Central memory CD8-positive, alpha-beta T cell (primary cell): ENCODE measurements at places on chromosomes 5 and 9.

GRCh38 chr9:37566716-37567115 is 9.5 kb downstream of the FBXO10 start:
- DNase-seq, result no peak

GRCh38 chr9:31908158-31908890 is 476.1 kb upstream of the ACO1 start:
- DNase-seq, result no peak

- no peak for DNase-seq
Measured at GRCh38 chr9:72256931-72257330, 107.7 kb downstream of the GDA start.

- no peak for DNase-seq
Measured at GRCh38 chr5:16934123-16934522, 2.0 kb downstream of the MYO10 start.

DNA sequence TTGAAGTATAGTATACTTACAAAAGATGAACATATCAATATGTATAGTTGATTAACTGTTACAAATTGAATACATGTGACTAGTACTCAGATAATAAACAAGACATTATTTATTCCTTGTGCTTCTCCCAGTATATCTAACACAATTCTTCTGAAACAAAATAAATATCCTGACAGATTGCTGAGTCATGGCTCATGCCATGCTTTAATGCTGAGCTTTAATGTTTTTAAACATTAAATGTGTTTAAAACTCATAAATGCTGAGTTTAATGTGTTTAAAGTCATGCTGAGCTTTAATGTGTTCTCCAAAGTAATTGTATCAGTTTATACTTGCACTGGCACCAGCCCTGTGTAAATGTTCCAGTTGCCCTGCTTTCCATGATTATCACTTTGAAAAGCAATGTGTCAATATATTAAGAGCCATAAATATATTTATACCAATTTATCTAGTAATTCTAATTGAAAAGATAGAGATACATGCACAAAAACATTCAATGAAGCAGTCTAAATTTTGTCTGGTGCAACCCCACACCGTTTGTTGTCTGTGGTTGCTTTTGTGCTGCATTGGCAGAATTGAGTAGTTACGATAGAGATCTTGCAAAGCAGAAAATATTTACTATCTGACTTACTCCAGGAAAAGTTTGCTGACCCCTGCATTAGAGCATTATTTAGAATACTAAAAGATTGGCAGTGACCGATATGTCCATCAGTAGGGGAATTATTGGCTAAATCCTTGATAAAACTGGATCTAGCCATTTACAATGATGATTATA is 15.7 kb downstream of the KIAA1958 start:
- DNase-seq, result no peak

DNA sequence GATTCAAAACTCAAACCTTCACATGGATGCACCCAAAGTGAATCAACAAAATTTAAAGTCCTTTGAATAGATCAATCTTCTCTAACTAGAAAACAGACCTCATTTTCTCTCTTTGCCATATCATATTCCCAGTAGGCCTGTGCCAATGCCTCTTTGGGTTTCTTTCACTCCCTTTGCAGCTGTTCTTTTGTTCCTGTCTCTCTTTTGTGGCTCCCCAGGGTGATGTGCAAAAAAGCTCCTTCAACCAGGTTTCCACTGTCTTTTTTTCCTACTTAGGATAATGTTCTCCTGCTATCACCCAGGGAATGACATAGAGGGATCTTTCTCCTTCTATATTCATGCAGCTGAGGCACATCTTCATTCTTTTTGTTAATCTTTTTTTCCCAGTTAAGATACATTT is 54.6 kb downstream of the MARCHF3 start:
- DNase-seq, result no peak

DNA sequence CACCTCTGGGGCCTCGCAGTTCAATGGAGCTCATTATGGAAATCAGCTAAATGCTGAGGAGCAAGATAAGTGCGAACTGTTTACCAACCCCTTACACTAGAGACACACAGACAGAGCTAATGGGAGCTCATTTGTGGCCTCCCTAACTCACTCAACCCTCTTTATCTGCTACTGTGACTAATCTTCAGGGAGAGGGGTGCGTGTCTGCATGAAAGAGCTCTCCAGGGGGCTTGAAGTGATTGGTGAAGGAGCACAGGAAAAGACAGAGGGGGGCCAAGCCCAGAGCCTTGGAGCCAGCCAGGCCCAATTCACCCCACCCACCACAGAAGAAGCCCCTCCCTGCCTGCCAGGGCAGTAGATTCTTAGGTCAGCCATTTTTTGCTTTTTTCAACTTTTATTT is 466.8 kb upstream of the BRINP1 start:
- no peak for DNase-seq

- no peak for DNase-seq
Measured at GRCh38 chr5:151406322-151406947, 41.0 kb upstream of the SLC36A1 start.

DNA sequence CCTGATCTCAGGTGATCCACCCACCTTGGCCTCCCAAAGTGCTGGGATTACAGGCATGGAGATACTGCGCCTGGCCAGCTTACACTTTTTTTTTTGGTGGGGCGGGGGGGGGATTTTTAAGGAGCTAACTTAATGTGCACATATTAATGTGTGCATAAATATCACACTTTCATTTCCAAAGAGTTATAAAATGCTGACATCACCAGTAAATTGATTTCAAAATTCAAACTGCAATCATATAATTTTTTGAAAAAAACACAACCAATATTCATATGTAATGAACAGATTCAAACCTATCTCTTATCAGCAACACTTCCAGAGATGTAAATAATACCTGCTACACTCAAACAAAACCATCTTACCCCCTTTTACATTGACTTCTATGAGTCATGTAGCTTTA is 1006.6 kb upstream of the DMAC1 start:
- no peak for DNase-seq

GRCh38 chr5:159419576-159419975 is 89.3 kb upstream of the IL12B start:
- no peak for DNase-seq

- no peak for DNase-seq
Measured at GRCh38 chr9:6955251-6955921, 197.6 kb downstream of the KDM4C start.

DNA sequence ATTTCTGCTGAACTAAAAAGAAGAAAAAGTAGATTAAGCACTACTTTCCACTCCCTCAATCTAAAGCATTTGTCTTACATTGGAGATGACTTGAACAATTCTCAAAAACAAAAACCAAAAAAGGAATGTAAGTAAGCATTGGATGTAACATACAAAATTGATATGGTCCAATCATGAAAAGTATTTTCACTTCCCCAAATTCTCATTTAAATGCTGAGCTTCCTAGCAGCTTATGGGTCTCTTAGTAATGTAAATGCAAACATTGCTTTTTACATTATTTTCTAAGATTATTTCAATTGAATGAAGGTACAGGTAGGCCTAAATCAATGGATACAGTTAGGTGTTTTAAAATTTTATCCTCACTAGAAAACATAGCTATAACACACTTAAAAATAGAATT is 20.0 kb downstream of the ANKH start:
- DNase-seq, result no peak

DNA sequence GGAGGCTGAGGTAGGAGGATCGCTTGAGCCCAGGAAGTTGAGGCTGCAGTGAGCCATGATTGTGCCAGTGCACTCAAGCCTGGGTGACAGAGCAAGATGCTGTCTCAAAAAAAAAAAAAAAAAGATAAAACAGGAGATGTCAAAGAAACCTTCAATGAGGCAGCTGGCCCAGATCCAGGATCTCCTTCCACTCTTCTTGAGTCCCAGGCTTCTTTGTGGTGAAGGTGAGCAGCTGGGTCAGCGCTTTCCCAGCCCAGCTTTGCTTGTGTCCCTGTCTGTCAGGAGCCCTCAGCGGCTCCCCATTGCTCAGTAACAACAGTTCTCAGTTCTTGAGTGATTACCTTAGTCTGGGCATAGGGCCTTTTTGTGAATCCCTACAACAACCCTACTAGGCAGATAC is 69.4 kb upstream of the PSD2 start:
- no peak for DNase-seq

GRCh38 chr5:132470596-132470995 is 20.0 kb downstream of the IRF1 start:
- no peak for DNase-seq

GRCh38 chr9:114864471-114864870 is 58.6 kb upstream of the TNFSF15 start:
- no peak for DNase-seq

GRCh38 chr9:121888438-121888775 is 204.7 kb downstream of the TTLL11 start:
- DNase-seq, result no peak

- no peak for DNase-seq
Measured at GRCh38 chr5:91272858-91273257, 110.3 kb downstream of the ARRDC3 start.

- DNase-seq, result no peak
Measured at GRCh38 chr5:157487358-157487757, 27.3 kb downstream of the NIPAL4 start.

- no peak for DNase-seq
Measured at GRCh38 chr9:5971740-5972139, 43.7 kb downstream of the RANBP6 start.

- DNase-seq, result no peak
Measured at GRCh38 chr5:67971971-67972821, 243.4 kb upstream of the PIK3R1 start.
